ENCODE measurements at places on chromosomes 5 and 9.

- H3K4me1 ChIP-seq = no peaks in the 10 kb centered on the region
- no peak overlapping the region for H3K4me3 ChIP-seq
- no peaks in the 10 kb centered on the region for H3K27me3 ChIP-seq
- no peak for DNase-seq
These were observed 30.3 kb upstream of the TEK start for GRCh38 chr9:27078685-27079084.

GRCh38 chr9:4829969-4830368, 37.2 kb downstream of the RCL1 start:
- H3K36me3 ChIP-seq = no peaks in the 10 kb centered on the region
- H3K27me3 ChIP-seq = no peaks in the 10 kb centered on the region
- no peaks in the 10 kb centered on the region for H3K4me1 ChIP-seq
- no peak overlapping the region for H3K4me3 ChIP-seq
- H3K27ac ChIP-seq = no peak overlapping the region

DNA sequence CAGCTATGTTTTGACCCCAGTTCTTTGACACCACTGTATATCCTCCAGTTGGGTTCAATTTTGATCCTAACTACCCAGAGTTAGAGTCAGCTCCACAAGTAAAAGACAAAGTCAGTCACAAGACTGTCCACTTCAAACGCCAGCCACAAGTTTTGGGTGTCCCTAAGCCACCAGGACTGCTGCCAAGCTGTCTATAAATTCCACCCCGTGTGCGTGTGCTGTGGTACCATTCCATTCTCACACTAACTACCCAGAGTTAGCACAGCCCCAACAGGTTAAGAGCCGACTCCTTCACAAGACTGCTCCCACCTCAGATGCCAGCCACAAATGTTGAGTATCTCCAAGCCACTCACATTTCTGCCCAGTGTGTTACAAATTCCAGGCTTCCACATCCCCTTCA, 56.7 kb downstream of the APC start:
- H3K27me3 ChIP-seq = no peaks in the 10 kb centered on the region
- H3K27ac ChIP-seq = no peak overlapping the region
- H3K4me1 ChIP-seq = no peaks in the 10 kb centered on the region
- DNase-seq = no peak
- H3K36me3 ChIP-seq = no peaks in the 10 kb centered on the region
- H3K4me3 ChIP-seq = no peak overlapping the region

DNA sequence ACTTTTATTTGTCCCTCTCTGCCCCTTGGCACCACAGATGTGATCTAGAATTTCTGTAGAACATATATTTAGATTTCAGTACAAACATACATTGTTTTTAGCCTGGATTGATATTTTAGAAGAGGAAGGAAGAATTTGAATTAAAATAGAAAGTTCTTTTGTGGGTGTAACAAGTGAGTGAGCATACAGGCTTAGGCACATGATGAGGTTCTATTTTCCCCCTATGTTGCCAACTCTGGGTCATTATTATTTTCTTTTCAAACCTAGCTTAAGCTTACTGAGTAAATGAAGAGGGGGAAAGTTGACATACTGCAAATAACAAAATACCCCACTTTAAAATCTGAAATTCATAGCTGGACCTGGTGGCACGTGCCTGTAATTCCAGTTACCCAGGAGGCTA, 102.9 kb downstream of the GCNT1 start:
- no peaks in the 10 kb centered on the region for H3K27me3 ChIP-seq
- no peaks in the 10 kb centered on the region for H3K36me3 ChIP-seq
- H3K4me3 ChIP-seq = no peak overlapping the region
- H3K27ac ChIP-seq = no peak overlapping the region

- no peaks in the 10 kb centered on the region for H3K36me3 ChIP-seq
- H3K27me3 ChIP-seq = no peaks in the 10 kb centered on the region
- peaks cover 20% of the 10 kb centered on the region for H3K4me1 ChIP-seq
- H3K27ac ChIP-seq = no peak overlapping the region
- no peak for DNase-seq
These were observed 28.7 kb downstream of the PTTG1 start for GRCh38 chr5:160450164-160450932.

DNA sequence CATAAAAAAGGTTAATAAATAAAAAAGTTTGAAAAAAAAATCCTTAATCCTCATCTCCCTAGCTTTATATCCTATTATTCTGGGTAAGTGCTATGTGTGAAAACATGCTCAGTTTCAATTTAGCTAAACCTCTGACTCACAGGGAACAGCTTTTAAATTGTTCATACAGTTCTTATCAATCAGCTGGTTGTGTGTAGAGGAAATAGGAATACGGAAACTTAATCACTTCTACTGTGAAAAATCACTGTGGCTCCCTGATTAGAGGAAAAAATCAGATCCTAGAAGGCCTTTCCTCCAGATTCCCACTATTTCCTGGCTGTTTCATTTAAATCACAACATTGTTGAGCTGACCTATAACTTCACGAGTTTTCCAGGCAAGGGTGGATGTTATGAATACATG, 120.5 kb downstream of the MARCHF3 start:
- H3K36me3 ChIP-seq = 0 out of 2 replicates have a peak, but pooled peaks cover 5% of the 10 kb centered on the region
- no peak for DNase-seq
- H3K27ac ChIP-seq = no peak overlapping the region
- H3K4me1 ChIP-seq = no peaks in the 10 kb centered on the region

- H3K36me3 ChIP-seq = no peaks in the 10 kb centered on the region
- no peak for DNase-seq
- no peaks in the 10 kb centered on the region for H3K4me1 ChIP-seq
- no peaks in the 10 kb centered on the region for H3K27me3 ChIP-seq
- H3K4me3 ChIP-seq = no peak overlapping the region
- H3K27ac ChIP-seq = no peak overlapping the region
These were observed 180.6 kb upstream of the PAPPA start for GRCh38 chr9:115972843-115973595.

GRCh38 chr5:85268194-85268593, 883.5 kb upstream of the EDIL3 start:
- no peak overlapping the region for H3K27ac ChIP-seq
- no peak overlapping the region for H3K4me3 ChIP-seq
- H3K4me1 ChIP-seq = no peaks in the 10 kb centered on the region
- DNase-seq = no peak
- H3K36me3 ChIP-seq = no peaks in the 10 kb centered on the region
- no peaks in the 10 kb centered on the region for H3K27me3 ChIP-seq
